Activated T-cell treated with anti-CD3 and anti-CD28 coated beads, Interleukin-2, amount 50 U/mL, for 4 hours (primary cell): ENCODE measurements at places on chromosomes 5 and 9. TPM values are rescaled to one million over a fixed set of nuclear protein-coding genes. Genes with fewer than 3 reads are reported as not detected.

- DNase-seq: no peak
These were observed 348.4 kb upstream of the SLC30A5 start for GRCh38 chr5:68745448-68745847.

- no peak for DNase-seq
These were observed 197.6 kb downstream of the DRD1 start for GRCh38 chr5:175246242-175246888.

DNA sequence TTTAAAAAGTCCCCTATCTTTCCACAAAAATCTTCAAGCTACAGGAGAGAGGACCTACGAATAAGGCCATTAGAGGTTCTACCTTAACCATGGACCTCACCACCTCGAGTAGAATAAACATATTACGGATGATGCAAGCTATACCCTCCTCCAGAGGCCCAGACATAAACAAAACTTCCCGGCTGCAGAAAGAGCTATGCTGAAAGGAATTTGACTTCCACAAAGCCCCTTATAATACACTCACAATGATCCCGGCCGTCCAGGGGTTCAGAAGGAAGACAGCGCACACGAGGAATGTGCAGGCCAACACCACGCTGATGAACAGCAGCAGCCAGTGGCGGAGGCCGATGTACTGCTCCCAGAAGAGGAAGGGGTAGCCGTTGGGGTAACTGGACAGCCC is 59.0 kb downstream of the PTCH1 start:
- no peak for DNase-seq

GRCh38 chr9:88759364-88759763 is 224.4 kb downstream of the NXNL2 start:
- DNase-seq: no peak

GFI1B gene
- total RNA-seq: 0.16 TPM

DNA sequence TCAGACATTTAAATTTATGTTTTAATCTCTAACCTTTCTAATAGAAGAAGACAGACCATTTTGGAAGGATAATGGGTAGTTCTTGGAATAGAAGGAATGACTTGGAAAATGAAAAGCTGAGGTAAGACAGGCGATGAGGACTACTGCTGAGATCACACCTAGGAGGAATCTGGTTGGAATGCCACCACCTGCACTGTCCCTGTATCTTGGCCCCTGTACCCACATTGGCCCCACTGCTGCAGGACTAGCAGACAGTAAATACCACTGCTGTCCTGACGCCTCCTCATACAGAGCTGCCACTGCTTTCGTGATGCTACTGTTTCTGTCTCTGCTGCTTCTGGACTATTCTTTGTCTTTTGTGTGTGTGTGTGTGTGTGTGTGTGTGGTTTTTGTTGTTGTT is 359.8 kb downstream of the TMEM232 start:
- no peak for DNase-seq

GRCh38 chr9:136137321-136138265 is 18.9 kb upstream of the TMEM250 start:
- DNase-seq: no peak

DNA sequence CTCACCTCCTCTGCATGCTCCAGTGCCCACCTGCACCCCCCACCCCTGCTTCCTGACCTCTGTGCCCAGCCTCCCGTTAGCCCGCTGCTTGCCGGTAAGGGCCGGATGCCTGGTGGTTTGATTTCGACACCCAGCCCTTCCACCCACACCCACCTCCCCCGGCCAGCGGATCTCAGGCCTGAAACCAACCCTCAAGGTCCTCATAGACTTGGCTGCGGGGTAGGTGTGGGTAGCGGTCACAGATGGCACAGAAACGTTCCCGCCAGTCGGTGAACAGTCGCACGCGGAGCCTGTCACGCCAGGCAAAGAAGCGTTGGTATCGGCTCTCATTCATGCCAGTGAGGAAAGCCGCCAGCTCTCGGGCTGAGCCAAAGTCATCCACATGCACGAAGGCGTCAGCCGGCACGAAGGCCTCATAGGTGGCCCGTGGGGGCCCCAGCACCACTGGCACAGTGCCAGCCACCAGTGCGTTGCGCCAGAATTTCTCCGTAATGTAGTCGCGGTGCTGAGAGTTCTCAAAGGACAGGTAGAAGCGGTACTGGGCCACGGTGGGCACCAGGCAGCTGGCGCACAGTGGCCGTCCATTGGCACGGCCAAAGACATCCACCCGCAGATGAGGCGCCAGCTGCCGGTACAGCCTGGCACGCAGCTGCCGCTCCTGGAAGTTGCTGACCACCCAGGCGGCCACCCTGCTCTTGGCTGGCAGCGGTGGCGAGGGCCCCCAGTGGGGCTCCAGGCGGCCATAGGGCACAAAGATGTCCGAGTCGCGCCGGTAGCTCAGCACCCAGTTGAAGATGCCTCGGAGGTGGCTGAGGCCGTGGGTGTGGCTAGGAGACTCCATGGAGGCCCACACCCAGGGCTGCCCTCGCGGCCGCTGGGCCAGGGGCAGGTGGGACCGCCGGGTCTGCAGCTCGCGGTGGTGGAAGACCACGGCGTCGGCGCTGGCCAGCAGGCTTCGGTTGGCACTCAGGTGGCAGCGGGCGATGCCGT is 1.1 kb downstream of the FUT7 start:
- peak; percentile 20 for DNase-seq

AFAP1L1 gene
- 0.08 TPM for total RNA-seq

GRCh38 chr5:116216246-116216645 is 131.4 kb downstream of the COMMD10 start:
- DNase-seq: no peak

- no peak for DNase-seq
These were observed 41.0 kb downstream of the PSD2 start for GRCh38 chr5:139836469-139837208.

LURAP1L gene
- total RNA-seq: not detected

FAM169A gene
- total RNA-seq: 10.2 TPM

- no peak for DNase-seq
These were observed 46.9 kb downstream of the JAKMIP2 start for GRCh38 chr5:147735621-147736125.

KCNMB1 gene
- 0.03 TPM for total RNA-seq

- no peak for DNase-seq
These were observed 158.0 kb upstream of the LHFPL2 start for GRCh38 chr5:78806544-78806943.

DNA sequence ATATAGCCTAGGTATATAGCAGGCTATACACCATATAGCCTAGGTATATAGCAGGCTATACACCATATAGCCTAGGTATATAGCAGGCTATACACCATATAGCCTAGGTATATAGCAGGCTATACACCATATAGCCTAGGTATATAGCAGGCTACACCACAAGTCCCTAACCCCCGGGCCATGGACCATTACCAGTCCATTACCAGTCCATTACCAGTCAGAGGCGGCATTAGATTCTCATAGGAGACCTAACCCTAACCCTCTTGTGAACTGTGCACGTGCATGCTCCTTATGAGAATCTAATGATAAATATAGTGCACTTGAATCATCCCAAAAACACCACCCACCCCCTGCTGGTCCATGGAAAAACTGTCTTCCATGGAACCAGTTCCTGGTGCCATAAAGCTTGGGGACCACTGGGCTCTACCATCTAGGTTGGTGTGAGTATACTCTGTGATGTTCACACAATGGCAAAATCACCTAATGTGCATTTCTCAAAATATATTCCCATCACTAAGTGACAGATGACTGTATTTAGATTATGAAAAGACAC is 4.7 kb downstream of the PLIN2 start:
- no peak for DNase-seq

FAM78A gene
- total RNA-seq: 29.8 TPM

GRCh38 chr5:124056326-124056990 is 544.5 kb downstream of the CSNK1G3 start:
- no peak for DNase-seq

PFN3 gene
- total RNA-seq: not detected

- no peak for DNase-seq
These were observed 77.8 kb upstream of the ZNF618 start for GRCh38 chr9:113798062-113799030.

DNA sequence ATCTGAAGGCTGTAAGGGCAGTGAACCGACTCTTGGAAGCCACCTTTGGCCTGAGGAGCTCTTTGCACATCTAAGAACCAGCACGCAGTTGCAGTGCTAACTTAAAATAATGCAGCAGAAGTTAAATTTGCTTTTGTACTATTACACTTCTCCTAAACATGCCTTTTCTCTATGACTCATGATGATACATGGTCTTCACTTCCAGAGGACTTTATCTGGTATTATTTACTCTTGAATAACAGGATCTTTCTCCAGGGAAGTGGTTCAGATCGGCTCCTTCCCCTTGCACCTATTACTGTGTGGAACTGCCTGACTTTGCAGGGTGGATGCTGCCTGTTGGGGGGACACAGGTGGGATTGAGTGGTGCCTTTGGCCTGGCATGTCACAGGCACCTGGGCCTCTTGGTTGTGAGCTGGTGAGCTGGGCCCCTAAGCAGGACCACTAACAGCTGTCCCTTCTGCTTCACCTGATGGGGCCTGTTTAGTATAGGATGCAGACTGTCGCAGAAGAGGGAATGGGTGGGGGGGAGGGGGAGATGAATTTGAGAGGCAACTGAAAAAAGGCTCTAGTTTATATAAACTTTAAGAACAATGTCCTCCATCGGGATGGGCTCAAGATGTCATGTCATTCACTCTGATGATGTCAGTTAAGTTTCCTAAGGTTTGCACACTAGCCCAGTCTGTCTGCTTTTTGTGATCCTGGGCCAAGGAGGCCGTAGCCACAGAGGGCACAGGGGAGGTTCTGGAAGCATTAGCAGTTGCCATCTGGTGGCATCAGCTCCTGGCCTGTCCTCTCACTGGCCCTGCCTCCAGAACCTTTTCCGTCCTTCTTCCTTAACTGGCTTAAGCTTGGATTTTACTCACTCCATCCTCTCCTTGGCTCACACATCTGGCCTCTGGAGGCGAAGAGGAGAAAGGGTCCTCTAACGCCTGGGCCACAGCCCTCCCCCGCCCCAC is 33.9 kb upstream of the GABBR2 start:
- DNase-seq: no peak

TAS2R1 gene
- total RNA-seq: not detected

- no peak for DNase-seq
These were observed 1365.5 kb upstream of the CDH9 start for GRCh38 chr5:28403846-28404245.

GRCh38 chr9:17219261-17219660 is 84.4 kb downstream of the CNTLN start:
- DNase-seq: no peak

C9orf50 gene
- not detected for total RNA-seq

DNA sequence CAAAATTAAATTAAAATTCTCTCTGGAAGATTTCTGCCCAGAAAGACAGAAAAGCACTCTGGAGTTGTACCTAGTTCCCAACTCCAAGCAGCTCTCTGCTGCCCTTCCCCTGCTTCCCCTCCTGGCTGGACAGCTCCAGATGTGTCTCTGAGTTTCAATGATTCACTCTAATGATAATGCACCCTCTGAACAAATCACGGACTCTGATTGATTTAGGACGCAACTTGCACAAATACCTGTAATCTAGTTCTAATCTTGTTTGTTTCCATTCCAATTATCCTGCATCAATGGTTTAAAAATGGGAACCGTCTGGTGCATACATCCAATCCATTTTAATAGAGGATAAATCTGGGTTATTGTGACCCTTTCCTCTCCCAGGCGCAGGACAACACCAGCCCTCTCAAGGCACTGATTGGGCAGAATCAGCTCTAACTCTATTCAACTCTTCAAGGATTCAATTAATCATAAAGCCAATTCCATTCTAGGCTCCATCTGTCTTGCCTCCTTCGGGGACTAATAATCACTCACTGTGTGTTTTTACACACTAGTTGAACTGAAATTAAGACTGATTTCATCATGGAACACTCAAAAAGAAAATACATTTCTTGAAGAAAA is 111.2 kb upstream of the LRRTM2 start:
- DNase-seq: no peak

TIFAB gene
- not detected for total RNA-seq

CCNJL gene
- total RNA-seq: 0.30 TPM

DNA sequence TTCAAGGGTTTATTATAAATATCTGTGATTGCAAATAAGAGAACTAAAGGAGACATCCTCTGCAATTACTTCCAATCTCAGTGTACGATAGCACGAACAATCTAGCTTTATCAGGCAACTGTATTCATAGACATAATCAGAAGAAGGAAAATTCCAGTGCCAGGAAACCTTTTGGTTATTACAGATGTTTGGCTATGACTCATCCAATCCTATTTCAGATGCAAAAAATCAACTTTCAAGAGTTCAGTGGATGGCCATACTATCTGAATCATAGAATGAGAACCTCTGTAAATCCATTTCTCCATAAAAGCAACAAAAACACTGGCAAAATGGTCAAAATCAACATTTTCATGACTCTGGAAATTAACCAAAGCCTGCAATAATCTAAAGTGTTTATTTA is 37.9 kb downstream of the GAS1 start:
- no peak for DNase-seq

BTNL8 gene
- total RNA-seq: not detected

DNA sequence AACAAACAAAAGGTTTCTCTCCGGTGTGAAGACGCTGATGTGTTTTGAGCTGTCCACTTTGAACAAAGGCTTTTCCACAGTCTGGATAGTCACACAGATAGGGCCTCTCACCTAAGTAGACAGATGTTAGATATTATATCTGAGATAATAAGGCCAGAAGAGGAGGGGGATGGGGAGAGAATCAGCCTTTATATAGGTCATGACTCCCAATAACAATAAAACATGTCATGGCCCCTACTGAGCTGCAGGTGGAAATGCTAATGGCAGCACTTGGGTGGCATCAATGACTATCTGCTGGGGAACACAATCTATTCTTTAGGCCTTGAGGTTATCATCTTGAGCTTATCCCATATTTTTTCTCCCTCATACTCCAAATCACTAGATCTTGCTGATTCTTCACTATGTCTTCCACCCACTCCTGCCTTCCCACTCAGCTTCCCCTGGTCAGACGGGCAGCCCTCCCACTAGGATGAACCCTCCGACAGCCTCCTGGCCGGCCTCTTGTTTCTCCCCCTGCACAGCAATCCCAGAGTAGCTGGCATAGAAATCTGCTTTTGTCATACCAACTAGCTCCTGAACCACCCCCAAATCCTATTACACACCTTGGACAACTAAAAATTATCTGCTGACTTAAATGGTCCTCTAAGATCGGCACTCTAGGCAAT is 11.5 kb upstream of the SLC35D2 start:
- no peak for DNase-seq

CARTPT gene
- not detected for total RNA-seq

IL33 gene
- total RNA-seq: not detected

GRCh38 chr5:107557051-107557658 is 113.6 kb downstream of the EFNA5 start:
- DNase-seq: no peak

DNA sequence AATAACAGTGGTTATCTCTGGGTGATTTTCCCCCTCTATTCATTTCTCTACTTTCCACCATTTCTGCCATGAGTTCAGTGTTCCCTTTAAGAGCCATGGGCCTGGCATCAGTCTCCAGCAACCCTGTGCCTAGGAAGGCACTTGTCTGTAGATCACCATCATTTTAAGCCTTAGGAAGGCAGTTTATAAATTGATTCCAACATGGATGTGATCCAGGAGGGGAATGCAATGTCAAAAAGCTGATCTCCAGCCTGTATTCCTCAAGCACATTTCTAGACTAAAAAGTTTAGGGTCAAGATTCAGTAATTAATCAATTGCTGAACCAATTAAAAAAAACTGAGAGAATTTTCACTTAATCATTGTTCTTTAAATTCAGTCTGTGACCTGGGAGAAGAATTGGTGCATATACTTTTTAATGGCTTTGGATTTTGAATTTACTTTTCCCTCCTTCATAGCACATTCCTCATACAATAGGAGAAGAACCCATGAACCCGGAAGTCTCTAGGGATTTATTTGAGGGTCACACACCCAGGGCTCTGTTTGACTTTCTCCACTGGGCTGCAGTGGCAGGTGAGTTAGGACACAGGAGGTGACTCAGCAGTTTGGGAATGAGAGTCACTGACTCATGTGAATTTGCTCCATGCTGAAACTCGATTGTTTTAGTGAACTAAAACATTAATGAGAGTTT is 6.1 kb upstream of the ERMP1 start:
- DNase-seq: no peak

NRARP gene
- total RNA-seq: 15.6 TPM
